ENCODE measurements at places on chromosomes 3 and 15.

- DNase-seq, result no peak
Measured at GRCh38 chr3:29693863-29694262, 413.0 kb downstream of the RBMS3 start.

DNA sequence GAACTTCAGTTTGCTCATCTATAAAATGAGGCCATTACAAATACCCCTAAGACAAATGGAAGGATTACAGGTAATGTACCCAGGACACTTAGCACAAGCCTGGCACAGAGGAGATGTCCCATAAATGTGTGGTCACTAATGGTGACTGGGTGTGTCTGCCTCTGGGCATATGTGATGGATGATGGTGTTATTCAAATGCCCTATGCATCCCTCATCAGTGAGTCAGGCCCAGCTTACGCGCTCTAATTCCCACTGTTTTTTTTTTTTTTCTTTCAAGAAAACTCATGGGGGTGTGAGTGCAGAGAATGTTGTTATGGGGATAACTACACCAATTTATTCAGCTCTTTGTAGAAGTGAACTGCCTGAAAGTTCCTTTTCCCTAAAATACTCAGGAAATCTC lies 23.6 kb upstream of the KIF23 start:
- DNase-seq, result no peak

DNA sequence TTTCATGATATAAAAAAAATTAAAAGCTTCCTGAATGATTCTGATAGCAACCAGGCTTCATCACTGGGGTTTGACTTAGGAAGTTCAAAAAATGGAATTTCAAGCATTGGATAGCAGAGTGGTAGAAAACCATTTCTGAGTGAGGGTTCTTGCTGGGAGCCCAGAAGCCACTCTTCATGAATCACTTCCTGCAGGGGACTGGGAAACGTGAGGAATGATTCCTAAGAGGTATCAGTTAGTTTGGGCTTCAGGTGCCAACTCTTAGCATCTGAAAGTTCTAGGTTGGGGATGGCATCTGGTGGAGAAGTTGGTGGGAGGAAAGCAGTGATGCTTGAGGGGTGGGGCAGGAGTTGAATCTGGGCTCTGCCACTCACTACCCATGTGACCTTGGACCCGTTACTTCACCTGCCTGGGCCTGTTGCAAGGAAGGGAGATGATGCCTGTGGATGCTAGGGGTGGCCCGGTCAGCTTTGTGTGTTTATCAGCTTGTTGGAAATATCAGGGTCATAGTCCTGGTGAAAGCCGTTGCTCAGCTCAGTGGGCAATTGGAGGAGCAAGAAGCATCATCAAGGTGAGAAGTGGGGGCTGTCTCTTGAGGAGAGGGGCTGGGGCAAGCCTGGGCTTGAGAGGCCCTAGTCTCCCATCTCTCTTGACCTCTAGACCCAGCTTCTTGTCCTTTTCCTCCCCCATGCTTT lies 37.0 kb upstream of the TNFAIP8L3 start:
- no peak for DNase-seq

- no peak for DNase-seq
Measured at GRCh38 chr3:197183582-197183981, 114.8 kb downstream of the DLG1 start.

DNA sequence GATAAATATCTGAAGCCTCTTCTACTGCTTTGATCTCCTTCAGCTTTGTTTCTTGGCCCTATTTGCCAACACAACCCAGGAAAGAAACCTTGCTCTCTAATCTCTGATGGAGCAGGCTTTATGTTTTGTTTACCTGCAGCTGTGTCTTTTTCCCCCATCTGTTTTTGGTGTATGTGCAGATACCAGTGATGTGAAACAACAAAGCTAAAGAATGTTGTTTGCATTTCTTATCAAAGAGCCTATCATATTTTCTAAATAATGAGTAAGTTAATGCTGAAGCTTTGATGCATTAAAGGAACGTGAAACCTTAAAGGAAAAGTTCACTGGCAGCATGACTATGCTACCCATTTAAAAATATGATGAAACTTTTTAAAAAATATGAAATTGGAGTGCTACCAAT lies 238.4 kb downstream of the NEK10 start:
- no peak for DNase-seq

GRCh38 chr3:115644391-115644790 lies 21.1 kb downstream of the GAP43 start:
- no peak for DNase-seq

- DNase-seq, result no peak
Measured at GRCh38 chr15:77002954-77003912, 8.3 kb downstream of the PSTPIP1 start.

DNA sequence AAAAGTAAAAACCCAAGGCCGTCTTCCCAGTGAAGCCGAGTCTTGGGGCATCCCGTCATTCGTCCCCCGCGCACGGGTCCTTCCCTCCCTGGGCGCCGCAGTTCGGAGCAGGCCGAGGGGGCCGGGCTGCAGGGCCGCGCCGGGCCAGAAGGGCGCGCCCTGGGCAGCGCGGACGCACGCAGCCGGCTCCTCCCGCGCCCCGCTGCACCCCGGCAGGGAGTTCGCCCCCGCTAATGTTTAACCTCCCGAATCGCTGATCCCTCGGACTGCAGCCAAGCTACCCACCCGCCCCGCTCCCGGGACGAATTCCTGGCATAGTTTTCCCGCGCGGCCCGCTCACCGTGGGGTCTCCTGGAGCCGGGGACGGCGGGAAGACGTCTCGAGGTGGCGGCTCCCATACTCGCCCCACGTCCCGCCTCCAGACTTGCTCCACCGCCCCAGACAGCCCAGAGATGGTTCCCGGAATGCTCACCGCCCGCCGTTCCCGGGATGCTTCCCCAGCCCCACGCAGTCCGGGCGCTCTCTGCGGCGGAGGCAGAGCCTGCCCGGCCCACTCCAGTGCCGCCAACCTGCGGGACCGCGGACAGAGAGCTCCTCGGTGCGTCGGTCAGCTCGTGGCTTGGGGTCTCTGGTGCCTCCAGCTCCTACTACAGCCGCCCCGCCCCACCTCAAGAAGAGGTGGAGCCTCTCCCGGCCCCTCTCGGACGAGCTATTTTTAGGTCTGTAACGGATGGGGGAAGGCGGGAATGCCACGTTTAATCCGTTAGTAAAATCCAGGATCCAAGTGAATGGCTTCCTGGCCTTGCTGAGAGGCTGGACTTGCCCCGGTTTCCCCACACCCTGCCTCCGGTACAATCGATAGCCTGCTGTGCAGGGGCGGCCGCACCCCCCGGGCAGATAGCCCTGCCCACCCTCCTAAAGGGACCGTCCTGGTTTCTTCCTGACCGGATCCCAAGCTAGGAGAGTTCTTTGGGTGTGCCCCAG lies at the start of gene DZIP1L:
TSS of gene DZIP1L (minus strand) at position 621 of the 984 bp plus-strand sequence. CDS start 11,637 bp downstream, outside the sequence.
- DNase-seq, result no peak

DNA sequence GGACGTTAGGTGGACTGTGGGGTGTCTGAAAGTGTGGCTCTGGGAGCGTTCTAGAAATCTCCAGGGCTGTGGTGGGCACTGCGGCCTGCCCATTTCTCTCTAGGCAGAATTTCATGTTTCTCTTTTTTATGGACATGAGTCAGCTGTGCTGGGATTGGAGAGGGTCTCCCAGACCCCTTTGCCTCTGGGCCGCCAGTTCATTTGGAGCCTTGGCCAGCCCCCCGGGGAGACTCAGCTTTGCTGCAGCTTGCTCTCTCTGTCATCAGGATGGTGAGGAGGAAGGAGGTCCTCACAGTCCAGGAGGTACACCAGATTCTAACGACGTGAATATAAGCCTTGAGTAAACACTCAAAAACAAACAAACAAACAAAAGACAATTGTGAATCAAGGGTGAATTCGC lies 149.6 kb upstream of the RGMA start:
- no peak for DNase-seq

DNA sequence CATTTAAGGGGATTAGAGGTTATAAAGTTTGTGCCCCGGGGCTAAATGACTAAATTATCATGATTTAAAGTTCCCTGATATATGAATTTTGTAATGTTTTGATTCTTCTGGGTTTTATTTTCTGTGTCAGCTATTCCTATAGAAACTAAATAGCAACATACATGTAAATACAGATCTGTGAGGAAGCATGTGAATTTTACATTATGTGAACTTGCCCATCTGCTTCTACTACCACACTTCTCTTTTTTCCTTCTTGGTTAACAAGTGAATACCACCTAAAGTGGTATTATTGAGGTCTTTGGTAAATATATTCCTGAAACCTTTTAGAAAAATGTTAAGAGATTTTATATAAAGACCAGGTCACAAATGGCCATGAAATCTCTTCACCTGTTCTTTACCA lies 29.3 kb downstream of the SLMAP start:
- no peak for DNase-seq
